Endothelial cell of coronary artery (primary cell): ENCODE measurements at places on chromosomes 13 and 19. TPM values are rescaled to one million over a fixed set of nuclear protein-coding genes. Genes with fewer than 3 reads are reported as not detected.

FBXO17 gene
- 14.8 and 17.7 TPM in 2 replicates for total RNA-seq

KLK11 gene
- not detected in 2 replicates for total RNA-seq

S1PR5 gene
- 1.6 TPM in 1 of 2 replicates, not detected in the other for total RNA-seq

SHISA2 gene
- 3.1 and 8.5 TPM in 2 replicates for total RNA-seq

CAPNS1 gene
- total RNA-seq, result 396 and 403 TPM in 2 replicates

OCEL1 gene
- total RNA-seq, result 1.8 and 3.2 TPM in 2 replicates

SPIB gene
- total RNA-seq, result 0.09 TPM in 1 of 2 replicates, not detected in the other

KLK6 gene
- 0.09 TPM in 1 of 2 replicates, not detected in the other for total RNA-seq

HNRNPL gene
- 239 and 308 TPM in 2 replicates for total RNA-seq

PODNL1 gene
- 0.09 TPM in 2 replicates for total RNA-seq

TRPC4 gene
- total RNA-seq, result 8.3 TPM in 1 of 2 replicates, not detected in the other

KIR2DL4 gene
- not detected in 2 replicates for total RNA-seq

VSTM2B gene
- total RNA-seq, result not detected in 2 replicates

KCTD12 gene
- total RNA-seq, result 71.0 and 114 TPM in 2 replicates

GARRE1 gene
- total RNA-seq, result 27.5 and 29.5 TPM in 2 replicates

ZNF837 gene
- 0.66 and 1.2 TPM in 2 replicates for total RNA-seq

SYDE1 gene
- total RNA-seq, result 6.6 and 13.2 TPM in 2 replicates

SMIM44 gene
- not detected in 2 replicates for total RNA-seq

C1QTNF9 gene
- not detected in 2 replicates for total RNA-seq

RUBCNL gene
- not detected in 2 replicates for total RNA-seq

ATG4D gene
- total RNA-seq, result 11.3 and 14.5 TPM in 2 replicates

SERPINE3 gene
- total RNA-seq, result not detected in 2 replicates

ADPRHL1 gene
- total RNA-seq, result 0.36 and 1.3 TPM in 2 replicates

HSPB6 gene
- total RNA-seq, result 0.09 and 2.8 TPM in 2 replicates

CFAP97D2 gene
- total RNA-seq, result not detected in 2 replicates

LGALS14 gene
- not detected in 2 replicates for total RNA-seq

GGACT gene
- total RNA-seq, result 5.0 and 7.6 TPM in 2 replicates

CBARP gene
- total RNA-seq, result 1.3 and 1.6 TPM in 2 replicates

ZNF563 gene
- 0.45 and 2.1 TPM in 2 replicates for total RNA-seq

HIPK4 gene
- total RNA-seq, result under 0.01 and 0.09 TPM in 2 replicates

NXNL1 gene
- not detected in 2 replicates for total RNA-seq

SLC10A2 gene
- total RNA-seq, result not detected in 2 replicates

ZNF649 gene
- total RNA-seq, result 7.6 and 9.6 TPM in 2 replicates

MCEMP1 gene
- total RNA-seq, result not detected in 2 replicates

TICAM1 gene
- total RNA-seq, result 2.7 and 4.0 TPM in 2 replicates

DUS3L gene
- 25.2 and 33.4 TPM in 2 replicates for total RNA-seq

MRPL54 gene
- 49.8 and 52.0 TPM in 2 replicates for total RNA-seq

CEACAM5 gene
- not detected in 2 replicates for total RNA-seq

FCER2 gene
- not detected in 2 replicates for total RNA-seq

IGFL1 gene
- not detected in 2 replicates for total RNA-seq

CATSPERD gene
- not detected in 2 replicates for total RNA-seq

PALM gene
- total RNA-seq, result 2.8 and 6.8 TPM in 2 replicates

HCN2 gene
- total RNA-seq, result 0.63 and 2.9 TPM in 2 replicates

SLC27A5 gene
- 10.2 and 16.6 TPM in 2 replicates for total RNA-seq

ACP5 gene
- 0.09 TPM in 2 replicates for total RNA-seq

CPAMD8 gene
- 0.18 and 0.19 TPM in 2 replicates for total RNA-seq

ZNF146 gene
- 108 and 117 TPM in 2 replicates for total RNA-seq

SLAIN1 gene
- total RNA-seq, result 0.56 and 1.3 TPM in 2 replicates

MAST1 gene
- 0.09 and 0.36 TPM in 2 replicates for total RNA-seq

ZNF93 gene
- 1.6 and 6.5 TPM in 2 replicates for total RNA-seq

ALOX5AP gene
- 0.09 TPM in 2 replicates for total RNA-seq

HS6ST3 gene
- total RNA-seq, result under 0.01 and 0.90 TPM in 2 replicates

ONECUT3 gene
- not detected in 2 replicates for total RNA-seq

IL27RA gene
- 5.9 and 8.5 TPM in 2 replicates for total RNA-seq

YJEFN3 gene
- total RNA-seq, result 0.18 and 0.38 TPM in 2 replicates

TEAD2 gene
- total RNA-seq, result 34.4 and 53.1 TPM in 2 replicates
